ENCODE measurements at places on chromosomes 5 and 9.

DNA sequence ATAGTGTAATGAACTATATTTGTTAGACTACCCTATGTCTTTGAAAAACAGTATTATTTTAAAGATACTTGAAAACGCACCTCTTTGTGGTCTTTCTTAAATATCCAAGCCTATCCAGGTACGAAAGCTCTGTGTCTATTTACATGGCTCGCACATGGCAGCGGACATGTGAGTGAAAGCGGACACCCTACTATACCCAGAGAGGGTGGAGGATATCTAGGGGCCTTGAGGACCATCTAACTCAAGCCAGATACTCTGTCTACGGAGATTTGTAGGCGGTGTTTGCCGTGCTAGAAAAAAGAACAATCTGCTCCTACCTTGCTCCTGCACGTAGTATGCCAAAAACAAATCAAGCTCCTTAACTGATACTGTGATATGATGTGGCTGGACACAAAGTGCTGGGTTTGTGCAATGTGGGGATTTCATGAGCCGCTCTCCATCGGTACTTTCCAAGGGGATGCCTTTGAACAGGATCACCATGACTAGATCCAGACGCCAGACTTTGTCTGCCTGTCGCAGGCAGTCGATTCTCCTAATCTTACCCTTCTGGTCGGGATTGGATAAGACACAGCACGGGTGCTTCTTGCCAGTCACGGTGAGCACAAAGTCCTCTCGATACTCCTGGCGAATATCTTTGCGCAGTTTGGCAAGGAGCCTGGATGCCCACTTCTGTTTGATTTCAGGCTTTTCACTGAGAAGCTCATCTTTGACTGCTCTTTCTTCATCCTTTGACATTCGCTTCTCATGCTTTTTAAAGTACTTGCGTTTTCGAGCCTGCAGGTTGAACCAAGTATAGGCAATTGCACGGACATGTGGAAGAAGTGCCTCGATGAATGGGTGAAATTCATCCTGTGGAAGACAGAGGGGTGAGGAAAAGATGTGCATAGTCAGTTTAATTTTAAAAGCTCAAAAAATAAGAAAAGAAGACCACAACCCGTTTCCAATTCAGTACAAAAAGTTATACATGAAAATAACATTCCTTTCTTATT is 7.0 kb downstream of the NFIB start:
- DNase-seq: no peak

DNA sequence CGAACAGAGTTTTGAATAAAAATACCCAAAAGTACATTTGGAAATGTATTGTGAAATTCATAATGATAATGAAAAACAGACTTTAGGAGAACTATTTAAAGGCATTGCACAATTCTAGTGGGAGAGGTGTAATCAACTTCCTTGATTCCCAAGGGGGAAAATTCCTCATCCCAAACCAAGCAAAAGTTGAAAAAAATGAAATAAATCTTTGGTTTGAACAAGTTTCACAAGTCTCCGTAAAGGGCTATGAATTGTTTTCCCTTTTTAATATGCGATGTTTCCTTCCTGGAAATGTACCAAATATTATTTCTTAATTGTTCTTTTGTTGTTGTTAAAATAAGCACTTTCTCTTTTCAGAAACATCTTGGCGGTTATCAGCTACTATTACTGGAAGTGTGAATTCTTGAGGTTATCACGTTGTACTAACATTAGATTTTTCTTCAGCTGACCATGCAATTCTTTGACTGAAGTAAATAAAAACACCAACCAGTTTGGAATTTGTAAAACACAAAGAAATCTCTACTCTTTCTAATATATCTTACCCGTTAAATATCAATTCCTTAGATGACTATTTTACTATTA is 59.3 kb downstream of the SVEP1 start:
- no peak for DNase-seq

GRCh38 chr5:68409259-68409658 is 193.7 kb downstream of the PIK3R1 start:
- DNase-seq: no peak

- no peak for DNase-seq
Observed at GRCh38 chr5:103424026-103424425, 138.6 kb downstream of the NUDT12 start.

DNA sequence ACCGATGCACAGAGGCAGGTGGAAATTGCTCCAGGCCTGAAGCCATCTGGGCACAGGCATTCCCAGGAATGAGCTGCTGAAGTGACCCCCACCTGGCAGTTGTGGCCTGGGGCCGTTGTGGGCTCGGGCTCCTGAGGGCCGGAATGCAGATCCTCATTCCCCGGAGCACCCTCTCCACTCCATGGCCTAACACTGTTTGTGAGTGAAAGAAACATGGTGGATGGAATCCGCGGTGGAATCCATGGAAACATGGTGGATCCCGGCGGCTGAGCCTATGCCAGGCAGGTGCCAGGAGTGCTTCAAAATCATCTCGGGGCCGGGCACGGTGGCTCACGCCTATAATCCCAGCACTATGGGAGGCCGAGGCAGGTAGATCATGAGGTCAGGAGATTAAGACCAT is 3.6 kb upstream of the SARDH start:
- DNase-seq: no peak

DNA sequence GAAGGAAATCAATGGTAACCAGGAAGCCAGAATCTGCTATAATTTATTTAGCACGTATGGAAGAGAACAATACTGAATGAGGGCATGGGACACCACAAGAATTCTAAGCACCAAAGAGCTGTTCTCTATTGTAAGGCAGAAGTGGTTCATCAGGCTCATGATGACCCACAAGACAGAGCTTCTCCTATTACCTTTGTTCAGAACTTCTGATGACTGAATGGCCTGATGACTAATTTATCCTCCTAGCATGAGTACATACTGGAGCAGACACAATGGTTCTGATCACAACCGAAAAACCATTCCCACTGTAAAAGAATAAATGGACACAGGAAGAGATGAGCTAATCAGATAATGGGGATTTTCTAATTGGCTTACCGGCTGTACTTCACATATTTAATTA is 329.8 kb upstream of the PDE4D start:
- DNase-seq: no peak

DNA sequence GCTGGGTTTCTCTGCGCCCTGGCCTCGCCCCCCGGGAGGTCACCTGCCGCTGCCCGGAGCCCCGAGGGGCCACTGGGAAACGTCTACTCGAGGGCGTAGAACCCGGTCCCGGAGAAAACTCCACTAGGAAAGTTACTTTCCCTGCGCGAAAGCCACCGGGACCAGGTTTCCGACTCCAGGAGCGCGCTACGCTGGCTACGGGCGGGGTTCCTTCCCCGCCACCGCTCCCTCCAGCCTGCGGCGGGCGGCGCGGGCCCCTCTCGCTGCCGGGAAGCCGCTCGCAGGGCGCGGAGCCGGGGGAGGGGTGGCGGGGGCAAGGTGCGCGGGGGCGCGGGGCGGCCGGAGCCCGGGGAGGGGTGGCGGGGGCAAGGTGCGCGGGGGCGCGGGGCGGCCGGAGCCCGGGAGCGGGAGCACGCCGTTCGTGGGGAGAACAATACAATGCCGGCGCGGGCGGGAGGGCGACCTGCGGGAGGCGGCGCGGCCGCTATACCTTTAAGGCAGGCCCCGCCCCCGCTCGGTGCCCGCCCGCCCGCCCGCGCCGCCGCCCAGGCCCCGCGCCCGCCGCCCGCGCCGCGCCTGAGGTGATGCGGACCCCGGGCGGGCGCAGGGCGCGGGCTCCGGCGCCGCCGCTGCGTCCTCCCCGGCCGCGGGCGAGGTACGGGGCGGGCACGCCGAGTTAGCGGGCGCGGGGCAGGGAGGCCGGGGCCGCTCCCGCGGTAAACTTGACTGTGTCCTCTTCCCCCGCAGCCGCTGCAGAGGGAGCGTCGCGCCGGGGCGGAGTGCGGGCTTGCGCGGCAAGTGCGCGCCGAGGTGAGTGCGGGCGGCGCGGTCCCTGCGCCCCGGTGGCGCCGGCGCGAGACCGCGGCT is 278.1 kb downstream of the AOPEP start:
- DNase-seq: no peak

GRCh38 chr9:95822583-95823431 is 52.7 kb upstream of the ERCC6L2 start:
- DNase-seq: no peak

DNA sequence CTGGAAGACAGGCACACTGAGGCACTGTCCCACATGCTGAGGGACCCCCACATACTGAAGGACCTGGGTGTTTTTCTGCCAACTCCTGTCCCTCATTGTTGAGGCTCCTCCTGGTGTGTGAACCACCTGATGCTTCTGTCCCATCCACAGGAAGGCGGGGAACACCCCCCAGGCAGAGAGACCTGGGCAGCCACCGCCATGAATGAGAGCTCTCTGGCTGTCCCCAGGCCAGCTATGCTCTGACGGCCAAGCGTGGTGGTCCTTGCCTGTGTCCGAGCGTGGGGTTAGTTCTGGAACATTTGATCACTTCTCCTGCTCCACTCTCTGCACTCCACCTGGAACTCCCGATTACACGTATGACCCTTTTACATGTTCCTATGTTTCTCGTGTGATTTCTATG is 11.9 kb upstream of the LRRC14B start:
- no peak for DNase-seq

GRCh38 chr5:128338649-128339048 is 199.4 kb downstream of the FBN2 start:
- no peak for DNase-seq

DNA sequence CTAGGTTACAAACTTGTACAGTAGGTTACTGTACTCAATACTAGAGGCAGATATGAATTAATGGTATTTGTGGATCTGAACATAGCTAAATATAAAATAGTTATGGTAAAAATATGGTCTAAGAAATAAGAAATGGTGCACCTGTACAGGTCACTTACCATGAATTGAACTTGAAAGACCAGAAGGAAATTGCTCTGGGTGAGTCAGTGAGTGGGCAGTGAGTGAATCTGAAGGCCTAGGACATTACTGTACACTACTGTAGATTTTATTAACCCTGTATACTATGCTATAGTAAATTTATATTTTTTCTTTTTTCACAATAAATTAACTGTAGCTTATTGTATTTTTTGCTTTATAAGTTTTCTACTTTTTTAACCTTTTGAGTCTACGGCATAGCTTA is 1020.4 kb downstream of the CDH18 start:
- DNase-seq: no peak

DNA sequence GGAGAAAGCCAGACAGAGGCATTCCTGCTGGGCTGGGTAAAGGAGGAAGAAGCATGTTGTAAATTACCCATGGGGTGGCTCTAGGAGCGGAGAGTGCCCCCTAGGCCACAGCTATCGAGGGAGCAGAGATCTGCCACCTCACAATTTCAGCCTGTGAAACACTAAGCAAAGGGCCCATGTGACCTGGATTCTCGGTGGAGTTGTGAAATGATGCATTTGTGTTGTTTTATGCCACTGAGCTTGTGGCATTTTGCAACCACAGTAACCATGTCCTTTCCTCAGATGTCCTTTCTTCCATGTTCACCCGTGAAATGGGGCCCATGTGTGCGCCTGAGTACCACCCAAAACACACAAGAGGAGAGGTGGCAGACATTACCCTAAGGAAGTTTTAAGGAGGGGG is 159.3 kb downstream of the SYK start:
- no peak for DNase-seq

DNA sequence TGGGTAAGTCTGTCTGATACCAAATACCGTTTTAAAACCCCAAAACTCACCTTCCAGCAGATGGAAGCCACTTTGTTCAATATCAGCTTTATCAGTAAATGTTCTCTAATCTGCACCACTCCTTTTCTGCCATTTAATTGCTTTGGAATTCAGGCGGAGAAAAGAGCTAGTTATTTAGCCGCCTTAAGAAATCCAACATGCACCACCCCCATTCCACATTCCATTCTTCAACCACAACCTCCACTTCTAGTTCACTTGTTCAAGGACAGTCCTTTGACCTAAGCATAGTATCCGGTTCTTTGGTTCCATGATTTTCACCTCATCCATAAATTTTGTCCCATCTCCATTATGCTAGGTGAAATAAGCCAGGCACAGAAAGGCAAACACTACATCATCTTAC is 240.1 kb downstream of the DNAH5 start:
- DNase-seq: no peak

DNA sequence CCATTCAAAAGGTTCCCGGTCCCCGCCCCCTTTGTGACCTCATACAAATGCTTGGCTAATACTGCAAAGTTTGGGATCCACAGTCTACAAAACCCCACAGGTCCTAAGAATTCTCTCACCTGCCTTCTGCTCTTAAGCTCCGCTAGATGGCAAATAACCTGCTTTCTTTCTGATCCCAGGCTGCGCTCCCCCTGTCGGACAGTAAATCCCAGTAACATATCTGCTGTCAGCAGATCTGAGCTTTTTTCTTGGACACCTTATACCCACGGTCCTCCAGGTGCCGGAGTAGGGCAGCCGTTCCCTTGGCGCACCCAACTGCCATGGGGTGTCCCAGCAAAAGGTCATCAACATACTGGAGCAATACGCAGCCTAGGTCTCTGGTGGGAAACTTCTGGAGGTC is 39.0 kb upstream of the PPP1R26 start:
- DNase-seq: no peak

Data from cortex of kidney (tissue), 1 donor.